SIG-M5 (cell line): ENCODE measurements at places on chromosomes 1 and 21.

GRCh38 chr1:240314845-240315801, 223.4 kb downstream of the FMN2 start:
- no peak for DNase-seq

GRCh38 chr1:20867847-20868246, 80.7 kb upstream of the HP1BP3 start:
- DNase-seq = no peak

DNA sequence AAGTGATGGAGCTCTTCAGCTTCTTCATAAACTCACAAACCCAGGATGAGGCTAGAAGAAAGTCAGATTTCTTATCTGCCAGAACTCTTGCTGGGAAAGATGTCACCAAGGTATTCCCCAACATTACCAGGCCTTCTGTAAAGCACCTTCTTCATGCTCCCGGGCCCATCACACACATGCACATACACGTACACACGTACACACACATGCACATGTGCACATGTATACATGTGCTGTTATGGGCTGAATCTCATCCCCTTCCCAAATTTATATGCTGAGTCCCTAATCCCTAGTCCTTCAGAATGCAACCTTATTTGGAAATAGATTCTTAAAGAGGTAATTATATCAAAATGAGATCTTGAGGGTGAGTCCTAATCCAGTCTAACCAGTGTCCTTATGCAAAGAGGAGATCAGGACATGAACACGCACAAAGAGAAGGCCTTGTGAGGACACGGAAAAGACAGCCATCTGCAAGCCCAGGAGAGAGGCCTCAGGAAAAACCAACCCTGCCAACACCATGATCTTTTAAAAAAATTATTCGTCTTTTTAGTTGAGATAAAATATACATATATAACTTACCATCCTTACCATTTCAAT, 76.4 kb upstream of the LYST start:
- no peak for DNase-seq

GRCh38 chr1:57146100-57146499, 180.3 kb upstream of the C8B start:
- no peak for DNase-seq

DNA sequence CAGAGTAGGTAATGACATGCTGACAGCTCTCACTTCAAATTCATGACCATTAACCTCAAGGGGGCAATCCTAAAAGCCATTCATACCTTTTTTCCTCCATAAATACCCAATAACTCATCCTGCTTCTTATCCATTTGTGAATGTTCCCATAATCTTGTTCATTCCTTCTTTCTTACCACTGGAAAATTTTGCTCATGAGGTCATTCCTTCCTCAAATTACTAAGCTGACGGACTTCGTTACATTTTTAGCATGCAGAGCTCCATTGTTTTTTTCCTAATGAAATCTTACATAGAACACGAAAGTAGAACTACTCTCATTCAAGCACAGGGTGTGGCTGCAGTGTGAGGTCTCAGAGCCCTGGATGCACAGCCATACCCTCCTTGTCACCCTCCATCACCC, 276.5 kb upstream of the DPYD start:
- DNase-seq = no peak

- DNase-seq = no peak
Measured at GRCh38 chr21:15094706-15095105, 29.9 kb upstream of the NRIP1 start.

- DNase-seq = no peak
Measured at GRCh38 chr1:231985296-231986023, 358.9 kb downstream of the DISC1 start.

DNA sequence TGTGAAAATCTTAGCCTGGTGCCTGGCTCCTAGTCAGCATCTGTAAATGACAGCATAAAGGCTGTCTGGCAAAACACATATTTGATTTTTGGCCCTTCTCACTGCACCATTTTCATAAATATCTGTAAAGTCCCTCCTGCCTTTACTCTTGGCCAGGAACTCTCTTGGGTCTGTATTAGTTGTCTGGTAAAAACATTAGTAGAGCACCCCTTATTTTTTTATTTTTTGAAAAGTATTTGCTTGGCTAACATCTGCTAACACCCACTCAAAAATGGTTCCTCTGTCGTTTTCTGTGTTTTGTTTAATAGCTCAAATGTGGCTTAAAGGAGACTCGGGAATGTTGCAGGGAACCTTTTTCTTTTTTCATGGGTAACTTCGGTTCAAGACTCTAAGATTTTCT, 293.4 kb downstream of the HMCN1 start:
- DNase-seq = no peak

DNA sequence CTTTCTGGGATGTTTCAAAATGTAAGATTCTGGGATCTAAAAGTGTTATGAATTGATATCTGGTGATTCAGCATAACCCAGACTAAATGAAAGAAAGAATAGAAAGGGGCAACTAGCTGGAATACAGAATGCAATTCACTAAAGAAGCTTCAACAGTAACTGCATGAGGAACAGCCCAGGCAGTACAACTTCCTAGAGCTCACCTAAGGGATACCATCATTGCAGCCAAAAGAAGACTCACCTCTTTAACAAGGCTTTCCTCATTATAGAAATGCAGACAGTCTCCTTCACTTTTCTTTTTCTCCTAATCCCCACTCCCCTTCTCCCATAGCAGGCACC, 6.3 kb downstream of the RGS5 start:
- no peak for DNase-seq

DNA sequence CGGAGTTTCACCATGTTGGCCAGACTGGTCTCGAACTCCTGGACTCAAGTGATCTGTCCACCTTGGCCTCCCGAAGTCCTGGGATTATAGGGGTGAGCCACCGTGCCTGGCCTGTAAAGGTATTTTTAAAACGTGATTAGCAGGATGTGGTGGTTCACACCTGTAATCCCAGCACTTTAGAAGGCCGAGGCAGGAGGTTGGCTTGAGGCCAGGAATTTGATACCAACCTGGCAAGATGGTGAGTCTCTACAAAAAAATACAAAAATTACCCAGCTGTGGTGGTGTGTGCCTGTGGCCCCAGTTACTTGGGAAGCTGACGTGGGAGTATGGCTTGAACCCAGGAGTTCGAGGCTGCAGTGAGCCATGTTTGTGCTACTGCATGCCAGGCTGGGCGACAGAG, 43.3 kb upstream of the SOD1 start:
- no peak for DNase-seq

- DNase-seq = no peak
Measured at GRCh38 chr1:201332616-201333335, 44.7 kb downstream of the TNNT2 start.

GRCh38 chr1:247421074-247421473, 5.1 kb downstream of the NLRP3 start:
- no peak for DNase-seq

DNA sequence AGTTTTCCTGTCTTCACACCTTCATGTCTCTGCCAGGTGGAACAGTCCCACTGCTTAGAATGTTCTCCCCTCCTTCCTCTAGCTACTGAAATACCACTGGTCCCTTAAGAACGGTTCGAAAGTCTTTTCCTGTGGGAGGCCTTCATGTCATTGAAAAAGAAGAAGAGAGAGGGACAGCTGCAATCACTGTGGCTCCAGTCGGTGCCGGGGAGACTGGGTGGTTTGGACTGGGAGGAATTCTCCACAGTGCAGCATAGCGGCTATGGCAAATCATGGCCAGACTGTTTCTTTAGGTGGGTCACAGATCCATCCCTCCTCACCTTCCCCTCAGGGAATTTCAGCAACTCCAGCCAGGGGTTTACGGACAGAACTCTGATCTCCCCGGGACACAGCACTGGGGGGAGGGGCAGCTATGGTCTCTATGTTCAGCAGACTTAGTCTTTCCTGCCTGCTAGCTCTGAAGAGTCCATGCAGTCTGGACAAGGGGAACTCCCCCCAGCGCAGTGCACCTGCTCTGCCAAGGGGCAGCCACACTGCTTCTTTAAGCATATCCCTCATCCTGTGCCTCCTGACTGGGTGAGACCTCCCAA, 567.2 kb downstream of the SMYD3 start:
- DNase-seq = no peak

GRCh38 chr1:12634156-12634555, 9.7 kb upstream of the AADACL4 start:
- no peak for DNase-seq
